ENCODE measurements at places on chromosomes 2 and 18.

GRCh38 chr2:218323526-218324472, 31.5 kb upstream of the TMBIM1 start:
- no peak for DNase-seq

- no peak for DNase-seq
These were observed 35.2 kb downstream of the STK39 start for GRCh38 chr2:168212167-168212566.

DNA sequence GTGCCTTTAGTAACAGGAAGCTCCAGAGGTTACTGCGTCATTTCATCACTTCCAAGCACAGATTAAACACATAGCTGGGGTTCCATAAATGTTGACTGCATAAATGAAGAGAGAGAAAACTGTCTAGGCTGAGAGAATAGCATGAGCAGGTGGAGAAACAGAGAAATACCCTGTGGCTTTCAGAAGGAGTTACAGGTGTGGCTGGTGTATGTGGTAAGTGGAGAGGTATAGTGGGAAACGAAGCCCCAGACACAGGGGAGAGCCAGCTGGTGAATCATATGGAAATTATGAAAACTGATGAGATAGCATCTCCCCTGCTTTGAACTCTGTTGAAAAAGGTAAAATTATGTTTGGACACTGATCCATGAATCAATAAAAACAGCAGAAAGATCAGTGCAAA, 807.4 kb upstream of the POU3F3 start:
- no peak for DNase-seq

DNA sequence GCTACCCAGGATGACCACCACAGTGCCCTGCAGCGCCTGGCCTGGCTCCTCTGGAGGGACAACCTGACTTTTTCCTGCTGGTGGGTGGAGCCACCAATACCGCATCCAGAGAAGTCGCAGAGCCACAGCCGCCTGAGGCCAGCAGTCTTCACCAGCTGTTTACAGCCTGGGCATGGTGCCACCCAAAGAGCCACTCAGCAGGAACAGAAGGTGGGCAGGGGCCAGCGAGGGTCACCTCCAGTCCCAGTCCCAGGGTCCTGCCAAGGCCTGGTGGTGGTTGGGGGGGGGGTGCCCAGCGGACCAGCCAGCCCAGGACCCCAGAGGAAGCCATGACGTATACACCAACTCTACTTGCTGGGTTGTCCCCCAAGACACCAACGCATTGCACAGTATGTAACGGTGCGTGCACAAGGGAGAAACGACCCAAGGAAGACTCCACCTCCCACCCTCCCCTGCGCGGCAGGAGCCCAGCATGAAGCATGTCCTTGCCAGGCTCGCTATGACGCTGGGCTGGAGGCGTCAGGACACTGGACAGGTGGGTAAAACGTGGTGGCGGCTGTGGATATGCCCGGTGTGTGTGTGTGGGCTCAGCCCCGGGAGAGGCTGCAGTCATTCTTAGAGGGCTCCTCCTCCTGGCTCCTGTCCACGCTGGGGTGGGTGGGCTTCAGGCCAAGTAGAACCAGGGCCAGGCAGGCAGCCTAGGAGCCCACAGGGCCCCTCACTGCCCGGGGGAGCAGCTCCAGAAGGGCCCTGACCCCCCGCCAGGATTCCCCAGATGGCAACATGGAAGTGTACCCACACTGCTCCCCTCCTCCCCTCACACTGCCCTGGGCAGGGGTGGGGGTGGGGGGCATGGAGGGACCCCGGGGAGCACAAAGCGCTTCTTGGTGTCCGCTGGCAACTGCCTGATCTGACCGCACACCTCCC, 49.3 kb downstream of the HS6ST1 start:
- no peak for DNase-seq

GRCh38 chr2:43806719-43807031, 32.0 kb downstream of the ABCG5 start:
- no peak for DNase-seq

DNA sequence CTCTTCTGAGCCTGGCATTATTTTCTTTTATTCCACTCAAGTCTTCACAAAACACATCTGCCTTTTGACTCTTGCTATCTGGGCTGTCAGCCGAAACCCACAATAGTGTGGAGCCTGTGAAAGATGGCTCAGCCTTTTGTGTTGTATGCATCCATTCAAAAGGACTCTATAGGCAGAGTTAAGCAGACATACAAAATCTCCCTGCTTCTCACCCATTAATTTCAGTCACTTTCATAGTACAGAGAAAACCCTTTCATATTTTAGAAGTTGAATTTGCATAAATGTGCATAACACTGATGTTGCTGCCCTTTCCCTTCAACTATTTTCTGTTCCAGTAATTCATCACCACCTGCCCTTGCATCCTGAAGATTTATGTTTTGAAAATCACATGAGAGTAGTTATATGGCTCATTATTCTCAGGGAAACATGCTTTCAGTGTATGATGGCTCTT, 154.6 kb downstream of the EVA1A start:
- no peak for DNase-seq

DNA sequence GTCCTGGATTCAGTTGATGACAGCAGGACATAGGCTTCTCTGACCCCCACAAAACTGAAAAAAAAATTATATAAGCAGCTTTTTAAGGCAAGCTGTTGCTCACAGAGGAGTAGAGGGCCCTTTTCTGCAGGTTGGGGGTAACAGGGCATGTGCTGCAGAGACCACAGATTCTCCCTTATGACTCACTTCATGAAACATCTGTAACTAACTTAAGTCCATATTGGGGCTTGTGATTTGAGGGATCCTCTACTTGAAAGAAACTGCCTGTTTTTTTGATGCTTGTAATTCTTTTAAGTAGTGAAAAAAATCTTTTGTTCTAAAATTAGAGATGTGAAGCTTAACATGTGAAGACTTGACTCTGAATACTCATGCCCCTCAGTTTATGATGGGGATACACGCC, 33.4 kb downstream of the XRCC5 start:
- no peak for DNase-seq

DNA sequence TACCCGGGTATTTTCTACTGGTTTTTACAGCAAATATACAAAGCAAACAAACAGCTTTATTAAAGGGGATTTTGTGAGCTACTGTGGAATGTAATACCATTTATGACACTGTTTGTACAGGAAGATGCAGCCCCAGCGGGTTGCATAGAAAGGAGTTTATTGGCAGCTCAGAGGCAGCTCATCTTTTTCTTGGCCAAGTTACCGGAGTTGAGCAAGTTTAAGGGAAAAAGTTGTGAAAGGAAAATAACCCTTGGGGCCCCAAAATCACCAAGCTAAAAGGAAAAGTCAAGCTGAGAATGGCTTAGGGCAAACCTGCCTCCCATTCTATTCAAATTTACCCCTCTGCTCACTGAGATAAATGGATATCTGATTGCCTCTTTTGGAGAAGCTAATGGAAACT, 60.8 kb downstream of the MOB4 start:
- DNase-seq: no peak

- no peak for DNase-seq
These were observed 399.8 kb downstream of the TMEM182 start for GRCh38 chr2:103161456-103162289.

- no peak for DNase-seq
These were observed 5.6 kb upstream of the GPR17 start for GRCh38 chr2:127640082-127641072.

- DNase-seq: no peak
These were observed 63.8 kb upstream of the BZW1 start for GRCh38 chr2:200747668-200748618.

- DNase-seq: no peak
These were observed 40.9 kb downstream of the RBBP8 start for GRCh38 chr18:22974001-22974400.

DNA sequence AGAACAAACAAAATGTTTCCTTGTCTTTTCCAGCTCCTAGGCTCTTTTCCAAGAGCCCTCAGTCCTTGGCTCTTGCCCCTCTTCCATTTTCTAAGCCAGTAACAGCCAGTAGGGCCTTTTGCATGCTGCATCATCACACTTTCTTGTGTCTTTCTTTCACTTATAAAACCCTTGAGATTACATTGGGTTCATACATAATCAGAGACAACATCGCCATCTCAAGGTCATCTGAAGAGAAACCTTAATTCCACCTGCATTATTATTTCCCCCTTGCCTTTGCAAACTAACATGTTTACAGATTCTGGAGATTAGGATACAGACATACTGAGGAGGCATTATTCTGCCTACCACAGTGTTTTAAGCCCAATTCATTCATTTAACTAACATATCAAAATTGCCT, 697.3 kb downstream of the TRIB2 start:
- DNase-seq: no peak

DNA sequence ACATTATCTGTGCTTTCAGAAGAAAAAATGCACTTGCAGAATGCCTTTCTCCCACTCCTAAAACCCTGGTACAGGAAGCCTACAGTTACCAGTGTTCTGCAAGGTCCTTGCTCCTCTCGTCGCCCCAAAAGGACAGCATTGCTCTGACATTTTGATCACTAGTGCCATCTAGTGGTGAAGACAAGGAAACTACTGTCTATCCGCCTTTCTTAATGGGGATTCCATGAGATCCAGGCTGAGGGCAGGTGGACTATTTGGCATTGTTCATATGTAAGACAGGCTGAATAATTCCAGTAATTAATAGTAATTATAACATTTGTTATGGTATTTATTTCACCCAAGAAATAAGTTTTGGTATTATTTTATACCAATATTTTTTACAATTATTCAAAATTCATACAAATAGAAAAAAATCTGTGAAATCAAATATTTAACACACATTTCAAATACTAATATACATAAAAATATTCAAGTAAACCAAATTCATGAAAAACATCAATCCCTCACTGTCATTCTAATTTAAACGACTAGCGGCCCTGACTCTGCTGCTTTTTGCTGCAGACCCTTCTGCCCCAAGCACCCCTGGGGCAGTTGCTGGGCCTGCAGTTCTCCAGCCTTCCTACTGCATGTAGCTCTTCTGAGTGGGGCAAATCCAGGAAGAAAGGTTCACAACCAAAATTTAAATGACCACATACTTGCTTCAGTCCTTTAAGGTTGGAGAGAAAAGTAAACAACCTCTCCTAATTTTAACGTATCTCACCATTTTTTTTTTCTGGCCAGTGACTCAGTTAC, 19.0 kb downstream of the TPGS2 start:
- DNase-seq: peak; percentile 76

- peak; percentile 62 for DNase-seq
These were observed 111.6 kb upstream of the NABP1 start for GRCh38 chr2:191566344-191566743.

- DNase-seq: no peak
These were observed 46.7 kb downstream of the L3MBTL4 start for GRCh38 chr18:6368017-6368416.

DNA sequence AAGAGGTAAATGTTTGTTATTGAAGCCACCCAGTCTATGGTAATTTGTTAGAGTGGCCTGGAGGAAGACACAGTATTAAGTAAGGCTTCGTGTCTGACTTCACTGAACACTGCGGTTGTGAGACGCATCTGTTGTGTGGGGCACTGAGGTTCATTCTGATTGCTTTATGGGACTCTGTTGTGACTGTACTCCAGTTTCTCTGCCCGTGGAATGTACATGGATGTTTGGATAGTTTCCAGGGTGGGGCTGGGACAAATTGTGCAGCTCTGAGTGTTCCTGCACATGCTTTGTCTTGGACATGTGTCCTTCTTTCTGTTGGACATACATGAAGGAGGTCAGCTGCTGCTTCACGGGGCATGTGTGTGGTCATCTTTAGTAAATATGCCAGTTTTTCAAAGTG, 58.6 kb downstream of the ODC1 start:
- DNase-seq: no peak

- DNase-seq: no peak
These were observed 60.8 kb upstream of the DYNAP start for GRCh38 chr18:54530285-54530684.

GRCh38 chr2:143415571-143415970, 286.4 kb downstream of the ARHGAP15 start:
- DNase-seq: no peak

DNA sequence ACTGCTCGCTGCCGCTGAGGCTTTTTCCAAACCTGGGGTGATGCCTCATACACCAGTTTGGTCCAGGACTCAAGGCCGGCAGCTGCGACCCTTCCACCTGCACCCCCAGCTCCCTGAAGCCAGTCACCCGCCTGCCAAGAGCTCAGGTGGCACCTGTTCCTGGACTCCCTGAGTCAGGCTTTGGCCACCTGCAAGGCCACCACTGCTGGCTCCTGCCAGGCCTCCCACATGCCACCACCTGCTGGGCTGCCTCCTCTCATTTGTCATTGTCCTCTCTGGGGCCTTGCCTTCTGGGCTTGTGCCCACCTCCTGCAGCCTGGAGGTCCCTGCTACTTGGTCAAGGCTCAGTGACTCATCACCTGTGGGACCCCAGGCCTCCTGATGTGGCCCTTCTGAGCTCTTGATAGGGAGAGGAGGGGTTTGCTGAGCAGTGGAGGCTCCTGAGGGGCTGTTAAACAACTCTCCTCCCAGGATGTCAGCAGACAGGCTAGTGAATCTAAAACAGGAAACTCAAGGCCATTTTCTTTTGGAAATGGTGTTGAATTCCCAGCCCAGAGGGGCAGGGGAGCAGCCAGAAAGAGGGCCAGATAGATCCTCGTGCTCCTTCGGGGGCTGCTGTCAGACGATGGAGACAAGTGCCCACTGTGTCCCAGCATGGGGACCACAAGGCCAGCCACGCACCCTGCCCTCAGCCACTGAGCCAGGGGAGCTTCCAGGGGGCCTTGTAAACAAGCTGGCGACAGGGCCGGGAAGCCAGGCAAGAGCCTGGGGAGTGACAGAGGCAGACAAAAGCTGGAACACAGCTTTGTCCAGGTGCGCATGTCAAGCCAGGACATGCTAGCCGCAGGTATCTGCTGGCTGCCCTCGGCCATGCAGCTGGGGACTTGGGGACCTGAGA, 416.8 kb downstream of the LRATD1 start:
- DNase-seq: no peak

DNA sequence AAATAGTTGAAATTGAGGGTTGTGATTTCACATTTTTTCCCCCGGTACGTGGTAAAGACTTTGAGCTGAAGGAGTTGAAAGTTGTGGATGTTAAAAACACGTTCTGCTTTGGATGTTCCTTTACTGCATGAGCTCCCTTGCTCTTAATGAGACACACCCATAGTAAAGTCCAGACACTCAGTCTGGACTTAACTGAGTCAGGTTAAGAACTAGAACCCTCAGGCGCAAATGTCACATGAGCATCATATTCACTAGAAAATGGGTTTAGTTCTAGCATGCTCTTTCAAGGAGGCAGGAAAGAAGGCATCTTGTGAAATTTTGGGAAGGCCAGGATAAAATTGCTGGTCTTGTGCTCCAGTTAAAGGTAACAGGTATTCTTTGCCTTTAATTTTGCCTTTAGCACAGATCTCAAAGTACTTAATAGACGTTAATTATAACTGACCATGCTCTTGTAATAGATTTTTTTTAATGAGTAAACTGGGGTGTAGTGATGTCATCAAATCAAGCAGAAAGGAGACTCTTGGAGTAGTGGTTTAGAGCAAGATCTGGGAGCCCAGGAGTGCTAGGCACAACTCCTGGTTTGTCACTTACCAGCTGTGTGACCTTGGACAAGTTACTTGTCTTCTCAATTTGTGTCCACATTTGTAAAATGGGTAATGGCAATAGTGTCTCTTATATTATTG, 20.6 kb downstream of the ITGA6 start:
- DNase-seq: no peak

DNA sequence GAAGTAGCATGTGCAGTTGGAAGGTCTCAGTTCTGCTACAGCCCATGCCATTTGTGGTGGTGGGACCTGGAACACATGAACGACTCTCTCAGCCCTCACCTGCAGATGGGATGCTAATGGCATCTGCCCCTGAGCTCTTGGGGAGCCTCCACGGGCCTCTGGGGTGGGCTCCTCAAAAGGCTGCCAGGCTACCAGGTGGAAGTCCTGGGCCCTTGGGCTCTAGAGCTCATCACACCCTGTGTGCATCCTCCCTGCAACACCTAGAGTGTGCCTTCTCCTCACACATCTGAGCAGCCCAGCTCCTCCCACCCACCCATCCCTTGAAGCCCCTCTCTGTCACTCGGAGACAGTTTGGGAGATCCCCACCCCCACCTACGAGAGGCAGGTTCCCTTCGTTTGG, 231.8 kb upstream of the MYT1L start:
- no peak for DNase-seq

Measured in T-helper 2 cell (primary cell).